GM23338 (cell line): ENCODE measurements at places on chromosomes 12 and 14.

DNA sequence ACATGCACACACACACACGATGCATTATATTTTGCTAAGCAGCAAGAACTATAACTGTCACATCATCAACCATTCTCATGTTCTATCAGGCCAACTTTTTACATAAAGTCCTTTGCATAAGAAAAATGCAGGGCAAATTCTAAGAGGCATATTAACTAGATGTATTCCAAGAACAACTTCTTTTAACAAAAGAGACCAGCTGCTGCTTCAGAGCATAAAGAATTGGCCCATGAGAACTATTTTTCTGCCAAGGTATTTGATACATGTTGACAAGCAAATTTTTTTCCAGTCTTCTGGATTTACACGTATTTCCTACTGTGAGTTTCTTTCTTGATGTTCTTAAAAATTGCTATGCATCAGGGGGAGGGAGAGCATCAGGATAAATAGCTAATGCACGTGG, 27.2 kb downstream of the GLT8D2 start:
- DNase-seq: no peak

DNA sequence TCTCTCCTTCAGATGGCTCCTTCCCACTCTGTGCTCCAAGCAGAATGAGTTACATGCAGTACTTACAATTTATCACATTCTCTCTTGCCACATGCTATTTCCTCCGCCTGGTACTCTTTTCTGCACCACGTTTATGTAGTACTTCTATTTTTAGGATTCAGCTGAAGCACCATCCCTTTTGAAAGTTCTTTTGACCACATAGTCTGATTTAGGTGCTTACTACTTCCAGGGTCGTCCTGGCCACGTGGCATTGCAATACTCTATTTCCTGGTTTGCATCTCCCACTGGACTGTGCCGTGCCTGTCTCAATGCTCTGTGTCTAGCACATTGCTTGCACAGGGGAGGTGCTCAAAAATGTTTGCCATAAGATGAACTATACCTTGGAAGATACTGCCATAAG, 16.3 kb upstream of the TBC1D30 start:
- DNase-seq: no peak

DNA sequence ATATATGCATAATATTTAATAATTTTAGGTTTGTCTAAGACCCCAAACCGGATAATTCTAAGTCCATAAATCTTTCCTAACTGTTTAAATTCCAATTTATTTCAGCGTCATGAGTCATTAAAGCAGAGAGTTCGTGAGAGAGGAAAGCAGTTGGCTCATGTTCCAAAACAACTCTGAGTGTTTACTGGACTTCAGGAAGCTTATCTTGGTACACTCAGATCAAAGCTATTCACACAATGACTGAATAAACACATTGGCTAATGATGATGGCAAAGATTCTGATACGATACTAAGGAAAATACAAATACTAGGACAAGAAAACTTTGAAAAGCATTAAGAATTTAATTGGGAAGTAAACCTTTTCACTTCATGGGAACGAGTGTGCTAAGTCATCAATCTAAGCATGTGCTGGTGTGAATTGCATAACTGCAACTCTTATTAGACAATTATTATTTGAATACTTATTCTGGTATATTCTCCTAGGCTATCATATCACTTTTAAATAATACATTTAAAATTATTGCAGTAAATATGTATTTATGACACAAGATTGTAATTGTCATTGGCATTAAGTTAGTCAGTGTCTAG, 34.8 kb upstream of the CLEC14A start:
- no peak for DNase-seq

GRCh38 chr14:52442166-52442565, 110.1 kb downstream of the TXNDC16 start:
- no peak for DNase-seq

- no peak for DNase-seq
Observed at GRCh38 chr12:23211384-23212320, 586.7 kb downstream of the ETNK1 start.

DNA sequence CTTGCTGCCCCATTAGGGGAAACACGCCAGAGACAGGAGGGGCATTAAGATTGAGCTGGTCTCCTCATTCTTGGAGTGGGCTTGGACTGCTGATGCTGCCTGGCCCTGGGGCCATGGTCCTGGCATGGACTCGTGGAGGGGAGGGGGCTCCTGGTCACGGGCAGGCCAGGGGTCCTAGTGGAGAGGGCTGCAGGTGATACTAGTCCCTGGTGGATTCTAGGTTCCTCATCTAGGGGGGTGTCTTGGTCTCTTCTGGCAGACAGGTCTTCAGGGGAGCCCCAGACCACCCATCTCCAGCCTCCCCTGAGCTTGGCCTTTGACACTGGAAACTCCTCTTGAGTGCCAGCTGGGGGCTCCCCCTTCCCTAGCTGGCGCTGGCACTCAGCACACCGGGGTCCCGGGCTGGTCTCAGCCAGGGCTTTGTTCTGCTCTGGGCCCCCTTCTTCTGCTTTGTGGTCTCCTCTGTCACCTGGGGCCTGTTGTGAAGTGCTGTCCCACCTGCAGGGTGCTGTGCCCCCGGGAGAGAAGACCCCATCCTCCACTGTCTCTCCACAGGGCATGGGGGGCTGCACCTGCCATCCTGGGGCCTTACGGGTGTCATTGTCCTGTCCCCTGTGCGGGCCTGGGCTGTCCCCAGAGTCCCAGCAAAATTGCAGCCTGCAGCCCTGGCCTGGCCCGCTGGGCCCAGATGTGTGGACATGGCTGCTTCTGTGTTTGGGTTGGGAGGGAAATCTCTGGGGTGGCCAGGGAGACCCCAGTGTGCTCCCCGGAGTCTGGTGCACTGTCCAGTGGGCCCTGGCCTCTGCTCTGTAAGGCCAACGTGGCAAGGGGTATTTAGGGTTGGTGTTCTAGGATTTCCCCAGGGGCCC, 2.3 kb downstream of the KIF26A start:
- no peak for DNase-seq

DNA sequence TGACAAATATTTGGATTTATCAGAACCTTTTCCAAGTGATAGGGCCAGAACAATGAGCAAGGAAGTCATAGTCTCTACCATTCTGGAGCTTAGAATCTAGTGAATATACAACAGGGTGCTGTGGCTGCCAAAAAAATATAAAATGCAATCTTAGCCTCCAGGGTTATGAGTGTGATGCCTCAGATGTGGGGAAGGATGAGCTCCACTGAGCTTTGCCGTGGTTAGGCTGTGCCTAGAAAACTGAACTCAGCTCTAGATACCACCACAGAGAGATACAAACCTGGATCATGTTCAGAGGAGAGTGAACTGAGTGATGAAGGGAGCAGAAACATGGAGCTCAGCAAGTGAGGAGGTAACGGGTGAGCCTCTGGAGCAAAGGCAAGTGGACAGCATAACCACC, 138.1 kb upstream of the HIF1A start:
- DNase-seq: no peak

GRCh38 chr12:31005256-31005943, 68.3 kb upstream of the DDX11 start:
- DNase-seq: no peak

DNA sequence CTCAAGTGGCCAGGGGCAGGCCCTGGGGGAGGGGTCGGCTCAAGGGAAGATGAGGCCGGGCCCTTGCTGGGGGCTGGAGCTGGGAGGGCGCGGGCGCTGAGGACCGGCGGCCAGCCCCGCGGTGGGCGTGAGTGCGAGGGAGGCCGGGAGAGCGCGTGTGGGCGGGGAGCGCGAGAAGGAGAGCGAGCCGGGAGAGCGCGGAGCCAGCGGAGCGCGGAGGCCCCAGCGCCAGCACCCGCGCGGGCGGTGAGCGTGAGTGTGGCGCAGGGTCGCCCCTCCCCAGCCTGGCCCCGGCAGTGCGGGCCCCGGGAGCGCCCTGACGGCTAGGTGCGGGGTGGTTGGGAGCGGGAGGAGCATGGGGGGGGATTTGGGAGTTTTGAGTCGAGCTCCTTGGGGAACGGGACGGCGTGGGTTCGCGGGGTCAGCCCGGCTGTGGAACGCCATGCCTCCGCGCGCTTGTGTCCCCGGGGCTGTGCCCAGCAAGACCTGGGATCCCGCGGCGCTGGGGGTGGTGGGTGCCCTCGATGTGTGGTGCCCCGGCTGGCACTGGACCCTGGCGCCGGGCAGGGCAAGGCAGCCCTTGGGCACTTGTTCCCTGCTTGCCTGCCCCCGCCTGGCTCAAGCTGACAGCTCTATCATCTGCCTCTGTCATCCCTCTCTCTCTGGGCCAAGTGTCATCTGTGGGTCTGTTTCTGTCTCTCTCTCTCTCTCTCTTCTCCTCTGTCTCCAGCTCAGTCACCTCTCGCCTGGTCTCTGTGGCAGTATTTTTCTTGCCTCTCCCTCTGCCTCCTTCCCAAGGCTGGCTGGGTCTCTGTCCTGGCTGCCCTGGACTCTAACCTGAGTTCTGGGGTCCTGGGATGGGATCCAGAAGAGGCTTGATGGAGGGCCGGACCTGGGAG, at the start of gene LBHD2:
TSS of gene LBHD2 (plus strand) at position 190 of the 899 bp plus-strand sequence. CDS start 1,803 bp downstream, outside the sequence.
- DNase-seq: peak; percentile 54

GRCh38 chr14:102419716-102420115, 57.0 kb downstream of the TECPR2 start:
- no peak for DNase-seq

GRCh38 chr12:80352474-80352873, 91.6 kb upstream of the PTPRQ start:
- DNase-seq: peak; percentile 4

- DNase-seq: no peak
Observed at GRCh38 chr14:36057452-36058116, 118.9 kb downstream of the PTCSC3 start.

DNA sequence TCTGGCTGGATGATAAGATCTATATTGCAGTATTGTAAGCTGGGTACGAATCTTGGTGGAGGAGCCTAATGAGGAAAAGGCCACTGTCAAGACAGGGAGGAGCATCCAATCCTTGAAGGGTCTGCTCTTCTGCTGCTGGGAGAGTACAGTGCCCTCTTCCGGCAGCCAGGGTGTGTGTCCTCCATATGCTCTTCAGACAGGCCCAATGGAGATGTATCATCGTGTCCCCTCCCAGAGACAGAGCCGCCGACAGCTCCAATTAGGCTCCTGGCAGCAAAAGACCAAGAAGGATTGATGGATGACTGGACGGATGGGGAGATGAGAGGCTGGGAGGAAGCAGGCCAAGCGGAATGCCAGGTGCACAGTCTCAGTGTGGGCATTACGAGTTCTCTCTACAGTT, 51.6 kb upstream of the PIWIL1 start:
- peak; percentile 17 for DNase-seq

DNA sequence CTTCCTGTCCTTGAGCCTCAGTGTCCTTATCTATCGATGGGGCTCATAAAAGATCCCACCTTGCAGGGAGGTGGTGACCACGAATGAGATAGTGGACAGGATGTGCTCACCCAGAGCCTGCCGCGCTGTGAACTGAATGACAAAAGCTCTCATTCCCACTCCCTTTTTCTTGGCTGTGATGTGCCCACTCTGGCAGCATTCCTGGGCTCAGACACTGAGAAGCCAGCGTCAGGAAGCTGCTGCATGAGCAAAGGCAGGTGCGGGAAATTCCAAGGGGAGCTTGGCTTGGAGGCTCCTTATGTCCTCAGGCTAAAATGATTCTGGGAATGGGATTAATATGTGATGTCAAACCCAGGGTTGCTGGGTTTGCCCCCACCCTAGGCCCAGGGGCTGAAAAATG, 61.6 kb downstream of the EFCAB11 start:
- peak; percentile 32 for DNase-seq

DNA sequence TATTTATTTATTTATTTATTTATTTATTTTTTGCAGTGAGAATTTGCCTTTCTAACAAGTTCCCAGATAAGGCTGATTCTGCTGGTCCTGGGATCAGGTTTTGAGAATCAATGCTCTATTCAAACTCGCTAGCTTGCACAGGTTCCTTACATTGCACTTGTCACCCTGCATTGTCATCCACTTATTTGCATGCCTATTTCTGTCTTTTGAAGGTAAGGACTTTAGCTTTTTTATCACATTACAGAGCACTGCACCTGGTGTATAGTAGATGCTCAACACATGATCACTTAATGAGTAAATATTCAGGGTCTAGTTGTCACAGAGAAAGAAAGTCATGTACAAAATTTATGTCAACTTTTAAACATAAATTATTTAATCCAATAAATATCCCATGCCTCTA, 219.7 kb upstream of the BTG1 start:
- no peak for DNase-seq

DNA sequence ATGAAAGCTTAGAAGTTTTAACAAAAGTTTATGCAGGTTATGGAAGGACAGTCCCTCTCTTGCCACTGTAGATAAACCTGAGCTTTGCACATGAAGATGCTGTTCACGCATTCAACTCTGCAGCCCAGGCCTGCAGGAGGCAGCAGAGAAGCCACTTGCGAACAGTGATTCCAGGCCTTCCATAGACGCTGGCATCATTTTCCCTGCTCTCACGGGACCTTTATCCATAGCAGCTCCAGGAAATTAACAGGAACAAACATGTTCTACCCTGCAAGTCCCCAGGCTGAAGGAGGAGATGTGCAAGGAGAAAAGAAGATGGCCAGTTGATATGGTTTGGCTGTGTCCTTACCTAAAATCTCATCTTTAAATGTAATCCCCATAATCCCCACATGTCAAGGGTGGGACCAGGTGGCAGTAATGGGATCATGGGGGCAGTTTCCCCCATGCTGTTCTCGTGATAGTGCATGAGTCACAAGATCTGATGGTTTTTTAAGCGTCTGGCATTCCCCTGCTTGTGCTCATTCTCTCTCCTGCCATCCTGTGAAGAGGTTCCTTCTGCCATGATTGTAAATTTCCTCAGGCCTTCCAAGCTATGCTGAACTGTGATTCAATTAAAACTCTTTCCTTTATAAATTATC, 2.0 kb downstream of the ERP27 start:
- peak; percentile 82 for DNase-seq

- no peak for DNase-seq
Observed at GRCh38 chr12:52672321-52672933, 7.8 kb downstream of the KRT1 start.

- no peak for DNase-seq
Observed at GRCh38 chr12:71420775-71421406, 18.7 kb upstream of the LGR5 start.

DNA sequence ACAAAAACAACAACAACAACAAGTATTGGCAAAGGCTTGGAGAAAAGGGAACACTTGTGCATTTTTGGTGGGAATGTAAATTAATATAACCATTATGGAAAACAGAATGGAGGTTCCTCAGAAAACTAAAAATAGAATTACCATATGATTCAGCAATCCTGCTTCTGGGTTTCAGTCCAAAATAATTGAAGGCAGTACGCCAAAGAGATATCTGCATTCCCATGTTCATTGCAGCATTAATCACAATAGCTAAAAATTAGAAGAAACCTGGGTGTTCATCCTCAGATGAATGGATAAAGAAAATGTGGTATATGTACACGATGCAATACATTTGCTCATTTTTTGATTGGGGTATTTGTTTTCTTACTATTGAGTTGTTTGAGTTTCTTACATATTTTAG, 813.0 kb downstream of the NRXN3 start:
- no peak for DNase-seq
